ENCODE measurements at places on chromosomes 6 and 20. TPM values are rescaled to one million over a fixed set of nuclear protein-coding genes. Genes with fewer than 3 reads are reported as not detected.

Gene NRSN1
- not detected for polyA plus RNA-seq

DNA sequence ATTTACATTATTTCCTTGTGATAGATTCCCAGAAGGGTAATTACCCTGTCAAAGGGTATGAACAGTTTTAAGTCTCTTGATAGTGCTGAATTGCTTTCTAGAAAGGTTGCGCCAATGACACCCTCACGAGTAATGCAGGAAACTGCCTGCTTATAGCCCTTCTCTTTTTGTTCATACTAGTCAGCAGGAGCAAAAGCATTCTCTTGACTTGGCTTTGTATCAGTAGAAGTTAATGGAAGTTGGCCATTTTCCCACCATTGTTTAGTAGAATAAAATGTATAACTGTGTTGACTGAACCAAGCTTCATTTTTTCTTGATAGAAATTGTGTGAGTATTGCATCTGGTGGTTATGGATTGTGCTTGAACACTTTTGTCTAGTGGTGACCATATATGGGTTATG is 100.1 kb downstream of the FARS2 start:
- DNase-seq, result no peak

DNA sequence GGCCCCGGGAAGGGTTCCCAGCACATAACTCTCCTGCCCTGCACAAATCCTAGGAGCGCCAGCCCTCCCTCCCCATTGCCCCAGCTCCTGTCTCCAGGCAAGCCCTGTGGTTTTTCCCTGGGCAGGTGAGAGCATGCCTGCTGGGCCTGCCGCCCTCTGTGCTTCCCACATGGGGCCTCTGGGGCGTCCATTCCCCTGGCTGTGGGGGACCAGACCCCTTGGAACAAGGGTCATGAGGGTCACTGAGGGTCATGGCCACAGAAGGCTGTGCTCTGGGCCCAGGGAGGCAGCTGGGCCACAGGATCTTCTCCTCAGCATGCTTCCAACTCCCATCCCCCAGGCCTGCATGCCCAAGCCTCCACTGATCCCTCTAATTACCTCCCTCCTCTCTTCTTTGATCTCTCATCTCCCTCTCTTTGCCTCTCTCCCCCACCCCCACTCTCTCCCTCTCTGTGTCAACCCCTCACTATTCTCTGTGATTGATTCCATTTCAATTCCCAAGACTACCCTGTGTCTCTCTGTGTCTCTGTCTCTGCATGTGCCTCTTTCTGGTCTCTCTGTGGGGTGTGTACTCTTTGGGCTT is 6.1 kb downstream of the MDFI start:
- no peak for DNase-seq

Gene TSBP1
- not detected for polyA plus RNA-seq

Data from immature natural killer cell (primary cell).